NCI-H2171 treated with DMSO at 0.1 percent for 48 hours (cell line): ENCODE measurements at places on chromosomes 12 and 14.

- DNase-seq, result no peak
Measured at GRCh38 chr14:81506487-81506886, 27.2 kb downstream of the SEL1L start.

DNA sequence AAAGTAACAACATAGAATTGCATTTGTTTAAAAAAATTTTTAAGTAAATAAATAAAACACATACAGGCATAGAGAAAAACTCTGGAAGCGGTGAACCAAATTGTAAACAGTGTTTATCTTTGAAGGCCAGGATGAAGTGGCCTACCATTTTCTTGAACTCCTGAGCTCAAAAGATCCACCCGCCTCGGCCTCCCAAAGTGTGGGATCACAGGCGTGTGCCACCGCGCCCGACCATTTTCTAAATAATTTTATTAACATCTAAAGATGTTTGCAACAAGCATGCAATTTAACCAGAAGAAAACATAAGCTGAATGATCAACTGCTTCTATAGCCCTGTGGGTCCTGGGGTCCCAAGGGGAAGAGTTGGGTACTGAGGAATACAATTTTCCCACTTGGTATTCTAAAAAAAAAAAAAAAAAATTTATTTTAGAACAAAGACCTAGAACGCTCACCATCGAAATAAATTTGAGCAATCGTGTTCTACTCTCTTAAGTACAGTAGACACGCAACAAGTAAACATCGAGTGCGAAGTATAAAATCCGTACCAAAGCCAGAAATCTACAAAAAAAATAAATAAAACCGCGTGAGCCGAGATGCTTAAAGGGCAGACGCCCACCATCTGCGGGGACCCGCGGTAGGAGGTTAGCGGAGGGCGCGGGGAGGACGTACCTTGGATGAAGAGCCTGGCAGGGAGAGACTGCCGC, 484 bp downstream of the MIS18BP1 start:
- peak; percentile 71 for DNase-seq

GRCh38 chr12:51898506-51898905, 8.8 kb upstream of the ACVRL1 start:
- no peak for DNase-seq

GRCh38 chr12:1811948-1812291, 8.4 kb upstream of the LRTM2 start:
- no peak for DNase-seq

DNA sequence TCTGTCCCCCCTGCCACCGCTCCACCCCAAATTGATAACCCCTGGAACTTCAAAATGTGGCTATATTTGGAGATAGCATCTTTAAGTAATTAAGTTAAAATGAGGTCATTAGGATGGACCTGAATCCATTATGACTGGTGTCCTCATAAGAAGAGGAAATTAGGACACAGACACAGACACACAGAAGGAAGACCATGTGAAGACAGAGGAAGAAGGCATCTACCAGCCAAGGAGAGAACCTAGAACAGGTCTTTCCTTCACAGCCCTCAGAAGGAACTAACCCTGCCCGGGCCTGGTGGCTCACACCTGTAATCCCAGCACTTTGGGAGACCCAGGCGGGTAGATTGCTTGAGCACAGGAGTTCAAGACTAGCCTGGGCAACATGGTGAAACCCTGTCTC, 3.6 kb upstream of the HRK start:
- no peak for DNase-seq

- no peak for DNase-seq
Measured at GRCh38 chr12:45415393-45415817, 199.5 kb downstream of the ANO6 start.

- DNase-seq, result no peak
Measured at GRCh38 chr14:101727611-101728366, 33.7 kb upstream of the PPP2R5C start.

DNA sequence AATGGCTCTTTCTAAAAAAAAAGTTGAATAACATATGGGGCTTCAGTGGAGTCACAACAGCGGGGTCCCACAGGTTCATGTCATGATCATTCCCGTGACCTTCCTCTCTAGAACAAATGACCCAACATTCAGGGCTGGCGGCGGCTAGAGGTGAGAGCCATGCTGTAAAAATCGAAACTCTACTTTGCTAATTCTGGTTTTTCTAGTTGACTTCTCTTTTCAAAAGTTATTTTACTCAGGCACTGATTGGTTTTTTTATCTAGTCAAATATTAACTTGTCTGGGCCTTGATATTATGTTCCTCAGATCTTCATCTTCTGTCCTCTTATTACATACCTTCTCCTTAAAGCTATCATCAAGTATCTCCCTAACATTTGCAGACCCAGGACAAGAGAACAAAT, 402.9 kb upstream of the SOX5 start:
- DNase-seq, result no peak

DNA sequence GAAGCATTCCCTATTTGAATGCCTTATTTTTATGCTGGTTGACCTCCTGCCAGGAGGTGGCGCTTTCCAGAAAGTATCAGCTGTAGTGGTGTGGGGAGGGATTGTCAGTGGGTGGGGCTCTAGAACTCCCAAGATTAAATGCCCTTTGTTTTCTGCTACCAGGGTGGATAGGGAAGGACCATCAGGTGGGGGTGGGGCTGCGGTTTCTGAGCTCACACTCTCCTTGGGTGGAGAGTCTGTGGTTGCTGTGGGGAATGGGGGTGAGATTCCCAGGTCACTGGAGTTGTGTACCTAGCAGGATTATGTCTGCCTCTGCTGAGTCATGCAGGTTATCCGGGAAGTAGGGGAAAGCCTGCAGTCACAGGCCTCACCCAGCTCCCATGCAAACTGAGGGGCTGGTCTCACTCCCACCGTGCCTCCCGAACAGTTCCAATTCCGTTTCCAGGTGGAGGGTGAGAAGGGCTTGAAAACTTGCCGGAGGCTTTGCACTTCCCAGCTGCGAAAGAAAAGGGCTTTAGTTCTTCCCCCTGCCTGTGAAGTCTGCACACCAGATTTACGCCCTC, 68.3 kb downstream of the ALG10B start:
- DNase-seq, result no peak

- DNase-seq, result peak; percentile 36
Measured at GRCh38 chr12:48004053-48004941, at the start of gene COL2A1. COL2A1 (minus strand) TSS chr12:48004476; CDS start chr12:48004321, 155 bp downstream.

- DNase-seq, result no peak
Measured at GRCh38 chr14:83828406-83828805, 1701.5 kb upstream of the FLRT2 start.

GRCh38 chr12:19191563-19191962, 62.0 kb downstream of the PLEKHA5 start:
- no peak for DNase-seq

DNA sequence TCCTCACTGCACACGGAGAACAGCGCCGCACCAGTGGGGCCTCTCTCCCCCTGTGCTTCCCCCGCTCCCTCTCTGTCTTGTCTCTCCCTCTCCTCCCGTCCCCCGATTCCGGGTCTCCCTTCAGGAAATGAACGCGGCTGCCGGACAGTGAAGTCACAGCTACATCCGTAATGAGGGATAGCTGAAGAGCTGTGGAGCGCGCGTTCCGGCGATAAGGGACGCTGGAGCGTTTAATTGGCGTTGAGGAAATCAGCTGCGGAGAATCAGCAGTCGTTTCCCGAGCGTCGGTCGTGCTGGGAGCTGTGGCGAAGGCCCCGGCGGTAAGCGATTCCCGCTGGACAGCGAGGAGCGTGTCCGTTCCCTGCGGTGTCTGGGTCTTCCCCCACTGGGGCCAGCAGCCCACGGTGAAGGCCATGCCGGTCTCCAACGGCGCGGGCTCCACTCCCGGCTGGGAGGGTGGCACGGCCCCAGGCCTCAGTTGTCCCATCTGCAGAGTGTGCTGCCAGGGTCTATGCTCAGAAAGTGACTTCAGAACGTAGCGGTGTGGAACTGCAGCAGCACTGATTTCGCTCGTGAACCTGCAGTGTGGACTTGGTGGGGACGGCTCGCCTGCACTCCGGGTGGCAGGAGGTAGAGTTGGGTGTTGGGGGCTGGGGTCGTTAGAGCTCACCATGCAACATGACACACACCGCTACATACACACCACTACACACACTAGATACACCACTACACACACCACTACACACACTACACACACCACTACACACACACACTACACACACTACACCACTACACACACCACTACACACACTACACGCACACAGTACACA, 10.9 kb downstream of the NOC4L start:
- DNase-seq, result peak; percentile 18

DNA sequence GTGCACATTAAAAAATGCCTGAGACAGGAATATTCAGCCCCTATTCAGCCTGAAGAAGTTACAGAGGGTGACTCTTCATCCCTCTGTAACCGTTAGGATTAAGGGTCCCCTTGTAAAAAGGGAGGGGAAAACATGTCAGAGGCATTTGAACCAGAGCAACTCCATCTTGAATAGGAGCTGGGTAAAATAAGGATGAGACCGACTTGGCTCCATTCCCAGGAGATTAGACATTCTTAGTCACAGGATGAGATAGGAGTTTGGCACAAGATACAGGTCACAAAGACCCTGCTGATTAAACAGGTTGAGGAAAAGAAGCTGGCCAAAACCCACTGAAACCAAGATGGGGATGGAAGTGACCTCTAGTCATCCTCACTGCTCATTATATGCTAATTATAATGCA, 19.9 kb upstream of the MDM1 start:
- no peak for DNase-seq

DNA sequence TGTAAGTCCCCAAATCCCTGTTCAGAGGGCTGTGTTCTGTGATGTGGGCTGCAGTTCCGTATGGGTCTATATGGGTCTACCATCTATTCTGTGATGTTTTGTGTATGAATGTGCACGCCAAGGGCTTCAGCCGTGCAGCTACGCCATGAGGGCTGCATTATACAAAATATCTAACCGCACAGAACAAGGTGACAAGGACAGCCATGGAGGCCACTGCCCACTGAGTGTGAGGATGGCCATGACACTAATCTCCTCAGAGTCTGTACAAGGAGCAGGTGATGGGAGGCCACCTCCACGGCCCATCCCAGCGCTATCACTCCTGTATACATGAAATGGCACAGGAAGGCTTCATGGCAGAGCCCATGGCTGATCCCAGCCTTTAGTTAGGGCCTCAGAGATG, 102.0 kb downstream of the DICER1 start:
- no peak for DNase-seq

GRCh38 chr14:74326369-74327152, 21.7 kb upstream of the VRTN start:
- peak; percentile 77 for DNase-seq

DNA sequence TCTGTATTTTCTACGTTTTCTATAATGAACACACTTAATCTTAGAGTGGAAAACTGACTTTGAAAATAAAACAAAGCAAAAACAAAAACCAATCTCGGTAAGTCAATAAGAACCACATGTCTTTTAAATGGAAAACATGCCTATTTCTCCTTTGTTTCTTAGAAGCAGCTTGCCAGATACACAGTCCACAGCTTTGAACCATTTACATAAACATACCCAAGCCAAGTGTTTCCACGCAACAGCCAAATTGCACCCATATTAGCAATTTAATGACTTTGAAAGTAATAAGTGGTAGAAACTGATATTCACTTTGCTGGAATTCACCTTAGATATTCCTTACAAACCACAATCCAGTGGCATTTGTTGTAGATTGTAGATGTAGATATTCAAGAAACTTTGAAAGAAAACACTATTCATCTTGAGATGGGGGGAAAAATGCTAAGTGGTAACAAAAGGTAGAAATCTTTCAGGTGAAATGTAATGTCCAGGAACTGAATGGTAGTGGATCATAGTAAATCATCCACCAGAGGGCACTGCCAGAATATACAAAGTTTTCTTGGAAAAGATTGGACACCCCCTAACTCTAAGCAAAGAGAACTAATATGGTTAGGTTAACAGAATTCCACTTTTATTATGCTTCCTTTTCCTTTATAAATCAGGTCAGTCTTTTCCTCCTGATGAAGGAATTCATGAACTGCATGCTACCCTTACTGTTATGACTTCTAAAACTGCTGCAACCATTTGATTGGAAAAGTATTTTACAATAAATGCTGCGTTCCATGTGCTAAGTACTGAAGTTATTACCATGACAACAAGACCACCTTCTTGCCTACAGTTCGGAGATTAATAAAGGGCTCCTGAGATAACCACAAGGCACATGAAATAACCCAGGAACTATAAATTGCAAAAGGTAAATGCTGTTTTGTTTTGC, 69.8 kb downstream of the RERG start:
- no peak for DNase-seq

- DNase-seq, result peak; percentile 88
Measured at GRCh38 chr12:108000111-108000510, 129.0 kb upstream of the WSCD2 start.

DNA sequence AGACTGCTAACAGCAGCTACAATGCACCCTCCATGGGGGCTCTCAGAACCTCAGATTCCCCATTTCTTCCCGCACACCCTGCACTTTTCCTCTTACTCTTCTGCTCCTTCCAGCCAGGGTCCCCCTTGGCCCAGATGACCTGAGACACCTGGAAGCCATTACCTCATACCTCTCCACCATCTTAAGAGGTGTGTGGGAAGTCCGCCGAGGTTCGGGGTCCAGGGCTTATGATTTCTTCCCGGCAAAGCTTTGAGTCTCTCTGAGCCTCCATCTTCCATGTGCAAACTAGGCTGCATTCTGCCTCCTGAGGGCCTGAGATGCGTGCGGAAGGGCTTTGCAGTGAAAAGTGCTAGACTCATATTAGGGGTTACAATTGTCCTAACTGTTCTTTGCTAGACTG, 5.3 kb downstream of the GSC start:
- DNase-seq, result no peak

- DNase-seq, result no peak
Measured at GRCh38 chr12:30975581-30975980, 49.0 kb downstream of the TSPAN11 start.

DNA sequence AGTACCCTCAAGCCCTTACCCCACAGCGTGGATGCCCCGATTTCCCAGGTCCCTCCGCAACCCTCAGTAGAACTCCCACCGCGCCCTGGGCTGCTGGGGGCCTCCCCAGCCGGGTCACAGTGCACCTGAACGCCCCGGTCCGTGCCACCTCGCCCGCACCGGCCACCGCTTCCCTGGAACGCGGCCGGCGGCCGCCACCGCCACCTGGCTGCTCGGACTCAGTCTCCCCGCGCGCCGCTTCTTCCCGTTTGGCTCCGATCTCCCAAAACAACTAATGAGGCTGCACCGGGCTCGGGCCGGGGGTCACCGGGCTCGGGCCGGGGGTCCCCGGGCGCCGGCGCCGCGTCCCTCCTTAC, 1.0 kb downstream of the ITPK1 start:
- no peak for DNase-seq

DNA sequence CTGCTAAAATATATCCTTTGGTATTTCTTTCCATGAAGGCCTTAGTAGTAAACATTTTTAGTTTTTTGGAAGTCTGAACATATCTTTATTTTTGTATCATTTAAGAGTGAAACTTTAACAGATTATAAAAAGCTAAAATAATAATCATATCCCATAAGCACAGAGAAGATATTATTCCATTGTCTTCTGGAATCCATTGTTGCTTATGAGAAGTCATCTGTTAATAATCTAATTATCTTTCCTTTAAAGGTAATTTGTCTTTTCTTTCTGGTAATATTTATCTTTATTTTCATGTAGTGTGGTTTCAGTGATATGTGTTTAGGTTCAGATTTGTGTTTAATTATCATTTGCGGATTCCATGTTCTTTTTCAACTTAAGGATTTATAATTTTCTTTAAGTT, 261.7 kb downstream of the MSRB3 start:
- no peak for DNase-seq
